ENCODE measurements at places on chromosomes 2 and 18.

DNA sequence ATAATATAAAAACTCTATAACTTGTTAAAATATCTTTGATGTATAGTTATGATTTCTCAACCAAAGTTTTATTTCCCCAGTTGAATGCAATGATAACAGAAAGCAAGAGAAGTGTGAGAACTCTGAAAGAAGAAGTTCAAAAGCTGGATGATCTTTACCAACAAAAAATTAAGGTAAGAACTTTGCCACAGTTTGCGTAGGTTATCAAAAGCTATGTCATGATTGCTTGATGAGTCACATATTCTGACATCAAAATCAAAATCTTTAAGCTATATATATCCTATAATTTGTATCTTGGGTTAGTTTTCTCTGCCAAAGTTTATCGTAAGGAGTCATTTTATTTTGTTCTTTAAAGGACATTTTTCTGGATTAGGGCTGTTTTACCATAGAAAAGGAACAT lies 35.0 kb downstream of the NDC80 start:
- DNase-seq: peak; percentile 46
- H3K27ac ChIP-seq: peak overlapping the region; percentile 3

GRCh38 chr18:22483407-22483806 lies 65.7 kb upstream of the CTAGE1 start:
- H3K4me3 ChIP-seq: no peak overlapping the region
- H3K27me3 ChIP-seq: no peaks in the 10 kb centered on the region
- no peak for DNase-seq

DNA sequence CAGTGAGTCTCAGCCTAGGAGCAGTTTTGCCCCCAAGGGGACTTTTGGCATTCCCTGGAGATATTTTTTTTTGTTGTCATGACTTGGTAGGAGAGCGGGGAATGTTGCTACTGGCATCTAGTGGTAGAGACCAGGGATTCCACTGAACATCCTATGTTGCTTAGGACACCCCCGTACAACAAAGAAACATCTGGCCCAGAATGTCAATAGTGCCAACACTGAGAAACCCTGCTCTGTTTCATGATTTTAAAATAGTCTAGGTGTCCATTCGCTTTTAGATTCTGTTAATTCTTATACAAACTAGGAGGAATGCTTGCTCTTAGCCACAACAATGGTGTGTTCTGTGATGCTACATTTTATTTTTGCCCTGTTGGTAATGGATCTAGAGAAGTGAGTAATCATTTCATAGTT lies 225.8 kb upstream of the SIX3 start:
- H3K27ac ChIP-seq: no peak overlapping the region
- H3K27me3 ChIP-seq: no peaks in the 10 kb centered on the region
- no peak overlapping the region for H3K4me3 ChIP-seq
- H3K36me3 ChIP-seq: no peaks in the 10 kb centered on the region

DNA sequence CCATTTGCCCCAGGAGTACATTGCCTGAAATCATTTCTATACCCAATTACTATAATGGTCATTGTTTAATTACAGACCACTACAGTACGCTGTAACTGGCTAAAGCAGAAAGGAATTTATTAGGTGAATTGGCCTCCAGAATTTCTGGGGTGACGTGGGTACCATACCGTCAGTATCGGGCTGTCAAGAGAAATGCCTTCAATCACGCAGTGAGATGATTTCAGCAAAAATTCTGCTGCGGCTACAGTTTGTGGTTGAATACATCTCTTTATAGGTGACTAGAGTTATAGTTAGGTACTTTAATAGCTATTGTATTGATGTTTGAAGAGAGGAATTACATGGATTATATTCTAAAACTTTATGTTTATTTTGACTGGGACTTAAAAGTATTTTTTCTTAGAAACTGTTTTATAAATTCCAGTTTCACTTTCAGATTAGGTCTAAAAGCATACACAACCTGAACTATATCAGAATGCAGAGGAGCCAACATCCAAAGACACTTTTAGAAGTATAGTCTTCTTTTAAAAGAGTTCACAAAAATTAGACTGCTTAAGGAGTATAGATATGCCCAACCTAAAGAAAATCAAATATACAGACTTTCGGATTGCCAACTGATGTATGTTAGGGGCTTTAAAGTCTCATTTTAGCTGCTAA lies 128.4 kb downstream of the TTC27 start:
- H3K36me3 ChIP-seq: no peaks in the 10 kb centered on the region
- peak overlapping the region; percentile 7 for H3K27ac ChIP-seq
- H3K27me3 ChIP-seq: no peaks in the 10 kb centered on the region

Data from CD8-positive, alpha-beta memory T cell (primary cell).